Stimulated activated CD8-positive, alpha-beta memory T cell treated with anti-CD3 and anti-CD28 coated beads, Interleukin-7, amount 100 ng/mL, for 4 hours (primary cell): ENCODE measurements at places on chromosomes 2 and 18.

DNA sequence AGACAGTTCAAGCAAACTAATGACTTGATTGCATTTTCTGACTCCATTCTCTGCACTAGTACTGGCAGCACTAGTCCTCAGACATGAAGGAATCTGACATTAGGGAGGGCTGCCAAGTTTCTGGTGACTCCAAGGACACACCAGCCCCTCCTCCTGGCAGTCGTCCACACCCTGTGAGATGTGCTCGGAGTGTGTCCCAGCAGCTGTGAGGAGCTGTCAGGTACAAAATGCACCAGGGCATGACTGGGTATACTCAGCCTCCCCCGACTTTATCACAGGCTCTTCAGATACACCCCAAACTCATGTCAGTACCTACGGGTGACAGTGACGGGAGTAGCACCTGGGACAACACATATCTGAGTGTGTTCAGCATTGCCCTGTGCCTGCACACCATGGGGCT is 43.1 kb downstream of the EDAR start:
- no peak for DNase-seq

DNA sequence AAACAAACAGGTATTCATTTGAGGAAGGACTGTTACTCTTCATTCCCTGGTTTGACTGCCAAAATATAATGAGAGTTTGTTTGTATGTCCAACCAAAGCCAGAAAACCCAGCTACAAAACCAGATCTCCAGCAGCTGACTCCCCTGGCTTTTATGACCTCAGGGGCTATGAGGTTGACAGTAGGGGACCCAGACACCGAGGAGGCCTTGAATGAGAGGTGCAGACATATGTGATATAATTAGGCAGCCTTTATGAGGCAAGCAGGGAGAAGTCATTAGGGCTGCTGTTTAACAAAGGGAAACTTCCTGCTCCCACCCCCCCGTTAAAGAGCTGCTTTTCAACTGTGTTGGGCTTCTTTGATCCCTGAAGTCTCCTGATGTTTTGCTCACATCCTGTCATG is 236.7 kb downstream of the SLC4A3 start:
- no peak for DNase-seq

GRCh38 chr18:35438480-35439234 is 59.1 kb downstream of the INO80C start:
- no peak for DNase-seq

DNA sequence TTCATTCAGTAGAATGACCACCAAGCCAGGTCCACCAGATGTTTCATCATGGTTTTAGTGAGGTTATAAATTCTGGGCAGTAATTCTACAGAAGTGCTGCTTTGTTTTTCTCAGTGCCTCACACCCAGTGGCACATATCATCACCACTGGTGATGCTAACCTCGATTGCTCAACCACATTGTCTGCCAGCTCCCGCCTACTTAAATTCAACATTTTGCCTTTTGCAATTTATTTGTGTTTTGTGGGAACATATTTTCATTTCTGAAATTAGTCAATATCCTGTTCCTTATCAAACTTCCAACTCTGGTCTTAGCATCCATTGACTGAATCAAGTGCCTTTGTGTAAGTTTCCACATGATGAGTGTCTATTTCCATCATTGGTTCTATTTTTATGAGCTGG is 62.3 kb upstream of the TMEM178A start:
- DNase-seq: no peak

DNA sequence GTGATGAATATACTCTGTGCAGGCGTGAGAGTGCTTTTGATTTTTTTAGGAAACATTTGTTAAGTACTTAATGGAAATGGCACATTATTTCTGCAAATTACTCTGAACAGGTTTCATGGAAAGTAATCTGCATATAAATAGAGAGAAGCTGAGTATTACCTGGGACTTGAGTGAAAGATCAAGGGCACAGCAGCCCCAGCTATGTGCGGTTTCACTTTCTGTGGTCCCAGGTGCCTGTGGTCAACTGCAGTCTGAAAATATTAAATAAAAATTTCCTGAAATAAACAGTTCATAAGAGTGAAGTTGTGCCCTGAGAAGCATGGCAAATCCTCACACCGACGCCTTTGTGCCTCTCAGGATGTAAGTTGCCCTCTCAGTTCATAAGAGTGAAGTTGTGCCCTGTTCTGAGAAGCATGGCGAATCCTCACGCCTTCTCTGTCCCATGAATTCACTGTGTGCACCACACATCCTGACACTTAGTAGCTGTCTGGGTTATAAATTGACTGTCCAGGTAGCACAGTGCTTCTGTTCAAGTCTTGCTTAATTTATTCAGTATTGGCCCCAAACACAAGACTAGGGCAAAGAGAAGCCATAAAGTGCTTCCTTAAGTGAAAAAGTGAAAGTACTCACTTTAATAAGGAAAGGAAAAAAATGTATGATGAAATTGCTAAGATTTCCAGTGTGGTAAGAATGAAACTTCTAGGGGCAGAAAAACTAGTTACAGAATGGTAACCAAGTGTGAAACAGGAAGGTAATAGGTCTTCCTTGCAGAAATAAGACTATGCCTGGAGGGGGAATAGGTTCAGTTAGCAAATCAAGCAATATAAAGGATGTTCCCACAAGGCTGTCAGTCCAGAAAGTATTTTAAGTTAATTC is 4.3 kb upstream of the SNTG2 start:
- no peak for DNase-seq

- DNase-seq: no peak
Observed at GRCh38 chr2:55309446-55309845, 40.4 kb upstream of the MTIF2 start.

GRCh38 chr18:47180765-47181164 is 4.6 kb upstream of the IER3IP1 start:
- no peak for DNase-seq

DNA sequence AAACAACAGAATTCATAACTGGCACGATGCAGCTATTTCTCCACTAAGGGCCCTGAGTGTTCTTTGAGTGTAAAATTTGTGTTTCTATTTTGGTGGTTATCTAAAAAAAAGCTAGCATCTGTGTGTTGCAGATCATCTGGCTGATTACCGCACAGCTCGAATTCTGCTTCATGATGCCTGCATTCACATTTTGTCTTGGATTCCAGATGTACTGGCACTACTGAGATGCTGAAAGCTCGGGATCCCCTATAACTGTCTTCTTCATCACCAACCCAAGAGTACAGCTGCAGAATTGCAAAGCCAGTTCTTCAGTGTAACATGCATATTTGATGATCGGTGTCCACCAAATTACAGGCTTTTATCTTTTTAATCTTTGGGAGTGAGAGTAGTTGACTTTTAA is 51.6 kb upstream of the ZNF532 start:
- no peak for DNase-seq

GRCh38 chr2:75505012-75505411 is 55.7 kb downstream of the EVA1A start:
- no peak for DNase-seq

- no peak for DNase-seq
Observed at GRCh38 chr2:205681401-205682238, 681 bp upstream of the NRP2 start.

DNA sequence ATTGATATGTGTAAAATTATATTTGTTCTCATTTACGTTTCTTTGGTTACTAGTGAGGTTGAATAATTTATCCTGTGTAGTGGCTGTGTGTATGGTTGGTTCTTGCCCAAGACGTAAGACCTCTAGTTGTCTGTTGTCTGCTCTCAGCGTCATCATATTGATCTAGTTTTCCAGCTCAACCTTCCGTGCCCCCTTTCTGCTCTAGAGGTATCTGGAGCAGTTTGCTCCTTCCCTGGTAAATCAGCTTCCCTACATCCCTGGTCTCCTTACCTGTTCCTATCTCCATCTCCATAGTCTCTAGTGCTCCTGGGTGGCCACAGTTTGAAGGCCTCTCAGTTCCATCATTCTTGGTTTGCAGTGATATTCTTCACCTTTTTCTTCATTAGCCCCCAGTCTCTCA is 1.2 kb downstream of the SMYD5 start:
- no peak for DNase-seq

DNA sequence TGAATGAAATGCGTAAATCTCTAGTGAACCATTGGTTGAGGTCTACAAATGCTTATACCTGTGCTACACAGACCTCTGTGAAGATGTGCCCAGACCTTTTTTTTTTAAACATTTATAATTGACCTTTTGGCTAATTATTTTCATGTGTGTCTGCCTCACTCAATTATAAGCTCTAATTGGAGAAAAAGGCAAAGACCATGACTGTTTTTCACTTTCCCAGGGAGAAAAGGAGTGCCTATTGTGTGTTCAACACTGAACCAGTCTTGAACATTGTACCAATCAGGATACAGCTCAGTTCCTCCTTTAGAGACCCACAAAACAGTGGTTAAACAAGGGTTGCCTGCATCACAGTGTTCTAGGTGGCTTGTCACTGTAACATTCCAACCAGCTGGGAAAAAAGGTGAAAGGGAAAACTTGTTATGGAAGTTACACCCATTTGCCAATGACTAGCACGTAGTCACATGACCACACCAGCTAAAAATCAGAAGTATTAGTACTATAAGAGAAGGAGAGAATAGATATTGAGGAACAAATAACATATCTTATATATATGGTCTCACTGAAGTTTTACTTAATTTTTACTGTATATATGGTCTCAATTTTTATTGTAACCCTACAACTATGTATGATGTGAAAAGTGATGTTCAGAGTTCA is 13.4 kb downstream of the TANK start:
- DNase-seq: no peak

DNA sequence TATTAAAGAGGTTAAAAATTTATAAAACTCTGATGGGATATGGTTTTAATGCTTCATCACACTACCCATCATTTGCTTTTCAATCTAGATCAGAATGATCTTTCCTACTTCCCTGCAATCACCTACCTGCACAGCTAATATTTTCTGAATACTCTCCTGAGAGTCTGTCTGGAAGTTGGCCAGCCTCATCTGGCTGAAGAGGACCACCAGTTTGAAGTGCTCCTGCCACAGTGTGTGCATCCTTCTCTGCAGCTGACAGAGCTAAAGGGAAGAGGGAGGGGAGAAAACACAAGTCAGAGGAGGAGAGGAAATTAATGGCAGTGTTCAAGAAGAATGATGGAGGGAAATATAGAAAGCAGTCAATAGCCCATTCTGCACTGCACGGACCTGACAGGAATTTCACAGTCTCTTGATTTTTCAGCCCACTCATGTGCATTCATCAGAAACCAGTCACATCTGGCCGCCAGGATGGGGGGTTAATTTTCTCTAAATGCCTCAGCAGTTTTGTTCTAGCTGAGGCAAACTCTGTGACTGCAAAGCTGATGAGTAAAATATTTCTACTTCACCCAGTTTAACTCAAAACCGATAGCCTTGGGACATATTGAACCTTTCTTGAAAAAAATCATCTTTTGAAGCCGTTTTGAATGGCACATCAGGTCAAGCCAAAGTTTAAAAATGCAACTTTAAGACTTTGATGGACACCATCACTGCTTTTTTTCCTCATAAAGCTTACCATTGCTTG is 201.8 kb upstream of the KLHL14 start:
- no peak for DNase-seq

- no peak for DNase-seq
Observed at GRCh38 chr18:24009651-24010333, 4.8 kb upstream of the TTC39C start.

GRCh38 chr2:84931384-84931821 is 25.9 kb downstream of the TMSB10 start:
- DNase-seq: no peak

DNA sequence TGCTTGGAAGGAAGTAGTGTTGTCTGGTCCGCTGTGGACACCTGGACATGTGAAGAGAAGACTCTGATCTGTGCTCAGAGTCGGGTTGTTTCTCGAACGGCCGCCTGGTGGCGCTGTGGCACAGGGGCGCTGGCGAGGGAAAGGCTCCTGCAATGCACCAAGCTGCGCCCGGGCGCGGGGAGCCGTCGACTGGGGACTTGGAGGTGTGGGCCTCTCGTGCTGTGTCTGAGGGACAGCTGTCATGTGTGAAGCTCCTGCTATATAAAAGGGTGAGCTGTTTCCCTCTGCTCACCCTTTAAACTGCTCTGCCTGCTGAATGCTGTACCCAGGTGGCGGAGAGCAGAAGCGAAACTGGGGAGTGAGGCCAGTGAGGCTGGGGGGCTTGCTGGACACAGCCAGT is 44.0 kb downstream of the GNAL start:
- DNase-seq: peak; percentile 17

DNA sequence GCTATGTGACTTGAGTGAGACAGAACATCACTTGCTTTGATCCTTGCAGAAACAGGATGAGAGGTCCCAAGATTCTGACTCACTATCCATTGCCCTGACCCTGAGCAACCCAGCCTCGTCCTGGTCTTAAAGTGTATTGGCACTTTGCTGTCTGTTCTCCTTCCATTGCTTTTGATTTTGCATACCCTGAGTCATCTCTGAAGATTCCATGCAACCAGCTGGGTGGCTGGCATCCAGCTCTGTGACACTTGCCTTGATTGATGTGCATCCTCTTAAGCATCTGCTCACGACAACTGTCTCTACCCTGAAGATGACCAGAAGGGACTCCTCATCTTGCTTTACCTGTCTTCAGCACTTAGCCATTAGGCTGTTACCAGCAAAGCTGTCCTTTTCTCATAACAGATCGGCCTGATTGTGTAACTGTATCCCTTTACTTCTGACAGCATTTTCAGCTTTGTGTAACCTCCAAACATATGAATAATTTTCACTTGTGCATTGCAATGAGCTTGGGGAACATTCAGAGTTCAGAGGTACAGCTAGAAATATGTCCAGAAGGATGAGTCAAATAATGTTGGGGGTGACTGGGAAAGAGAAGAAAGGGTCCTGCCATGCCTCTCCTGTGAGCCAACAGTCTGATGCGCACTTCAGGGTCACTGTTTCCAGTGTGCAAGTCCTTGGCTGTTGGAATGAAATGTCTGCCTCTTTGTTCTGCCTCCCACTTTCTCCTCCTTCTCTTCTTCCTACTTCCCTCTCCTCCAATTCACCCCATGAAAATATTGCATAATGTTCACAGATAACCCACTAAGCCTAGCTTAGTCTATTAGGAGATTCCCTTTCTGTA is 249.7 kb upstream of the OSR1 start:
- DNase-seq: no peak

DNA sequence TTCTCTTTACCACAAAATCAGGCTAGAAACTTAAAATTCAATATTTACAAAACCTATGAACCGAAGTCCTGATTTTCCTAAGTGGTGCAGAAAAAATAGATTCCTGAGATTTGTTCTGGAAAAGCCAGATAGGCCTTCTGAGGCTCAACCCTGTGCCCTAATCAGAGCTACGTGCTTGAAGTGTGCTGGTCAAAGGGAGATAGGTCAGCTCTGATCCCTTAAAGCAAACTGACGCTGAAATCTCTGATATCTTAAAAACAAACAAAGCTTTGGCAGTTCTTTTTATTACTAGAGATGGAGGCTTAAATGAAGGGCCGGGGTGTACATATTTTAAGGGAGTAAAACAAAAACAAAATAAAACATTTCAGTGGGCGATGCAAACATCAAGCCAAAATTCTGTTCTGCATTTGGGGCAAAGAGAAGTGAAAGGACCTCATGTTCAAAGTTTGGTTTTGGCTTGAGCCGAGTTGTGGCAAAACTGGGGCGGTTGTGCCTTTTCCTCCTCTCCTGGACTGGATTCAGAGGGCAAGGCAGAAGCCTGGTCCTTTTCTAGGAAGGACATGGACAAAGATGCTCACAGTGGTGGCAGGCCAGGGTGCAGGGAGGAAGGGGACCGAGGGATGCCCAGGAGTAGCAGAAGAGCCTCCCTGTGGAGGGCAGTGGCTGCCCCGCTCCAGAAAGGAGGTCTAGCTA is 295.0 kb downstream of the CDCA7 start:
- DNase-seq: no peak

- no peak for DNase-seq
Observed at GRCh38 chr2:43123486-43123885, 102.9 kb downstream of the ZFP36L2 start.
